KG1 (cell line): ENCODE measurements at places on chromosomes 3 and 15.

DNA sequence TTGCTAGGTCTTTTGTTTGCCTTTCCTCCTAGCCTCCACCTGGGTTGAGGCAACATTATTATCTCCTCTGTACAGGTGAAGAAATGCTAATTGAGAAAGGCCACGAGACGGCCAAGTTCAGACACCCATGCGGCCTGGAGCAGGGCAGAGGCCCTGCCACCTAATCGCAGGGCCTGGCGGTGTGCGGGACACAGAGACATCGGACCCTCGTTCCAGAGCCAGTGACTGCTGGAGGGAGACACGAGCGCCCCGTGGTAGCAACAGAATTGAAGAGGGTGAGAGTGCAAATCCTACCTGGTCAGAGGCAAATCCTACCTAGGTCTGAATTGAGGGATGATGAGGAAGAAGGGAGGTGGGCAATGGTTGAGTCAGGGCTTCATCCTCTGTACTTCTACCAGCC is 113.8 kb upstream of the MEF2A start:
- DNase-seq: no peak

DNA sequence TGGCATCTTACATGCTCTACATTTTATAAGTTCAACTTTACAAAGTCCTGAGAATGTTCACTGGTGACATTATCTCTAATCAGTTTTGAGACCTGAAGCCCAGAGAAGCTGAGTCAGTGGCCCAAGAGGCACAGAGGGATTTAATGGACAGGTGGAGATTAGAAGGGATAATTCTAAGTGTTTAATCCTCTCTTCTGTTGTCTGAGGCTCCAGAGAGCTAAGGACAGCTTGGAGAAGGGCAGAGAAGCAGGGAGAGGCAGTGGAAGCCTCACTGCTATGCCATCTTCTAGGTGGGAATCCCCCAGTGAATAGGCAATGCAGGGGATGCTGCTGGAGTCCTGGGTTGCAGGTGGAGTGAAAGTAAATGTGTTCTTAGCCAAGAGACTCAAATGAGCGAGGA is 369.4 kb upstream of the SLCO3A1 start:
- no peak for DNase-seq

DNA sequence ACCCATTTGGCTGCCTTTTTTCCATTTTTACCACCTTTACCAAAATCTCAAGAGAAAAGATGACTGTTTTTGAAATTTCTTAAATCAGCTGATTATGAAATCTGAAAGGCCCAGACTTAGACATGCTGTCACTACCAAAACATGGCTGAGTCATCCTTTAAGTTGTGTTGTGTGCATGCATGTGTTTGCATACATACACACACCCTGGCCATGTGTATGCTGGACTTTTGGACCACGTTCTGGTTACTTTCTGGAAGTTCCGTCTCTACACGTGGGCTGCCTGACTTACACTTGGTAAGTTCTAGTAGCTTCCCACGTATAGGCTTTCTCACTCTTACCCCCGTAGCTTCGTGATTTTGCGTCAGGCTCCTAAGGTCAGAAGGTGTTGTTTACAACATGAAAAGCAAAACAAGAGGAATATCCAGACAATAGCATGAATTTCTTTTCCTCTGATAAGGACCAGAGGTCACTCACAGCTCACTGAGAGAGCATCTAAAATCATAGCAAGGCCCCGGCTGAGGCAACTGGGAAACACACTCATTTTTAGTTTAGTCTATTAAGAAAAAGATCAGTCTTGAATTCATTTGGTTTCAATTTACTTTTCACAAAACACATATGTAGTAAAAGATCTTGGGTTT is 62.4 kb downstream of the COL8A1 start:
- DNase-seq: no peak

GRCh38 chr3:182692695-182693094 is 100.6 kb upstream of the ATP11B start:
- no peak for DNase-seq

DNA sequence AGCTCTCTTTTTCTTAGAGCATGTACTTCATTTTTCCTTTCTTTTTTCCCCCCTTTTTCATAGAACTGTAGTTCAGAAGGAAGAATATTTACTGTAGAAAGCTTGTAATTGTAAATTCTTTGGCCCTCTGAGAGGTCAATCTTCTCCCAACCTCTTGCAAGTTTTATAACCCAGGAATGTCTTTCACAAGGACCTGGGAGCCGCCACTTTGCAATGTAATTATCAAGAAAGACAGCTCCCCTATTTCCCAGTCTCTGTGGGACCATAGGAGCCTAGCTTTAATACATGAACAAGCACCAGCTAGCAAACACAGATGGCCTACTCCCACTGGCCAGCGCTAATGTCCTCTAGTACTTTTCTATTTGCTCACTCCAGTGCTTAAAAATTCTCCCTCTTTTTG is 51.4 kb downstream of the NFKBIZ start:
- no peak for DNase-seq

GRCh38 chr3:71064291-71064955 is 519.1 kb downstream of the FOXP1 start:
- no peak for DNase-seq

DNA sequence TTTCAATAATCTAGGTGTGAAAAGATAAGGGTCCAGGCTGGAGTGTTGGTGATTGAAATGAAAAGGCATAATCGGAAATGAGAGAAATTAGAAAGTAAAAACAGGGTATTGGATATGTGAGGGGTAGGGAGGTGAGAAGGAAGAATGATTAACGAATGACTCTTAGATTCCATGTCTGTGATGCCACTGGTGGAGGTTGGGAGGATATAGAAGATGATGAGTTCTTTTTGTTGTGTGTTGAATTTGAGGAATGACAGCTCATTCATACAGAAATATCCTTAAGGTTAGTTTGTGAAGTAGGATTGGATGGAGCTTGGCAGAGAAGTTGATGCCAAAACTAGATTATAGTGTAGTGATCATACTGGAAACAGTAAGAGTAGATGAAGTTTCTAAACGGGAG is 72.2 kb upstream of the CCNL1 start:
- no peak for DNase-seq

DNA sequence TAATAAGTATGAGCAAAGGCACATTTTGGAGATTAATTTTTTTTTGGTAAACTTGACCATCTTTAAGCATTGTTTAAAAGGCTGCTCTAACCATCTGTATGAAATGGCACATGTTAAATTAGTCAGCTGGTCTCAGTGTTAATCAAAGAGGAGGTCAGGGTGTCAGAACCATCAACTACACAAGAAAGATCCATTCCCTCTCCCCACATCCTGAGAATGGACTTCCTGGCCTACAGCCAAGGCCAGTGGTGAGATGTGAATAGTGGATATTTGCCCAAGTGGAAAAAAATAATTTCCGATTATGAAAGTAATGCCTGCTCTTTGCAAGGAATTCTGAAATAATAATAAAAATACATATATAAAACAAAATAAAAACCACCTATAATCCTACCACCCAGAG is 641.7 kb downstream of the NR2F2 start:
- no peak for DNase-seq

- DNase-seq: peak; percentile 14
Measured at GRCh38 chr15:76973362-76973743, 21.6 kb upstream of the PSTPIP1 start.

DNA sequence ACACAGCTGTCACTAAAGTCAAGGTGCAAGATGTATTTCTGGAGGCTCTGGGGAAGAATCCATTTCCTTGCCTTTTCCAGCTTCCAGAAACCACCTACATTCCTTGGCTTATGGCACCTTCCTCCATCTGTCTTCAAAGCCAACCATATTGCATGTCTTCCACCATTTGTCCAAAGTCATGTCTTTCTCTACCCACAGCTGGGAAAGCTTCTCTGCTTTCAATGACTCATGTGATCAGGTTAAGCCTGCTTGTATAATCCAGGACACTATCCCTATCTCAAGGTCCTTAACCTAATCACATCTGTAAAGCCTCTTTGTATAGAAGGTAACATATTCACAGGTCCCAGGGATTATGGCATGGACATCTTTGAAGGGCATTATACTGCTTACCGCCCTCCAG is 14.2 kb downstream of the ARHGAP31 start:
- no peak for DNase-seq

- DNase-seq: no peak
Measured at GRCh38 chr15:68620721-68621527, 42.1 kb downstream of the CORO2B start.

DNA sequence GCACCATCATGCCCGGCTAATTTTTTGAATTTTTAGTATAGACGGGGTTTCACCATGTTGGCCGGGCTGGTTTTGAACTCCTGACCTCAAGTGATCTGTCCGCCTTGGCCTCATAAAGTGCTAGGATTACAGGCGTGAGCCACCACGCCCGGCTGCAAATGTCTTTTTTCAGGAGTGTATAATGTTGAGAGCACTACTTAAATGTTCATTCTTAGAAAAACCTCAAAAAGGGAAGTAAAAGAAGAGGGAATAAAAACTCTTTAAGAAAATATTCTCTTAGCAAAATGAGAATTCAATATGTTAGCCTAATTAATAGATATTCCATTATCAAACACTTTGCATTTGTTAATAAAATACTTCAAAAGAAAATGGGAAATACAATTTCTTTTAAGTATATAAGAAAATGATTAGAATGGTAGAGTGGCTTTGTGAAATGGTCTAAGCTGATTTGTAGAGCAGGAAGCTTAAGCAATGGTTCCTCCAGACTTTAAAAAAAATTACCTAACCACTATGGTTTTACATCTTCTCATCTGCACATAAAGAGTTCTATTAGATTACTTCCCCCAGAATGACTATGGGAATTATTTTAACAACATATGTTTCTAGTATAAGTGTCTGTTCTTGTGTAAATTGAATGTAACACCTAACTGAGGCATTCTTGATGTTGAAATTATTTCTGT is 226.7 kb upstream of the ALCAM start:
- DNase-seq: peak; percentile 44

DNA sequence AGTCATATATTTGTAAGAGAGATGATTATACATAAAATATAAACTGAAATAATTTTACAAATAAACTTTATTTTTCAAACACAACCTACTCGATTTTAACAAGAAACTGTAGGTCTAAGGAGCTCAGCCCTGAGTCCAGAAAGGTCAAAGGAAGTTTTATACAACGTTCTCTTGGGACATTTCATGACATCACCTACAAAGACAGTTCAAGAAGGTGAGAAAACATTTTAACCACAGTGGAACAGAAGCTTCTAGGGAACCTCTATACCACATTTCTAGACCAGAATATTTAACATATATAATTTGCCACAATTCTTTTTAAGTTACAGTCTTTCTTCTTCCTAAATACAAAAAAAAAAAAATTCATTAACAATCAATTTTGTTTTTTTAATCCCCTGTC is 40.1 kb downstream of the CBLB start:
- DNase-seq: no peak

GRCh38 chr15:87129916-87130315 is 1050.2 kb downstream of the AGBL1 start:
- DNase-seq: no peak

GRCh38 chr3:194671511-194671899 is 486 bp downstream of the LSG1 start:
- peak; percentile 53 for DNase-seq

DNA sequence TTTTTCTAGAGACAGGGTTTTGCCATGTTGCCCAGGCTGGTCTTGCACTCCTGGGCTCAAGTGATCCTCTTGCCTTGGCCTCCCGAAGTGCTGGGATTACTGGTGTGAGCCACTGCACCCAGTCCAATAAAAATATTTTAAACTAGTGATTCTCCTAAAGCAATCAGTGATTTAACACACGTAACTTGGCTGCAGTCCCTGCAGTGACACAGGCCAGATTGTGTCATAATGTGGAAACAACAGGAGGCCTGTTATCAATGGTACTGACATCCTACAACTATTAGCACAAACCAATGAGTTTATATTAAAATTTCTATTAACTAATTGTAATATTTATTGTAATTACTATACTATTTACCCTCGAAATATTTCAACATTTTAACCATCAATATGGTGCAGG is 1.6 kb upstream of the SEC61A1 start:
- no peak for DNase-seq

DNA sequence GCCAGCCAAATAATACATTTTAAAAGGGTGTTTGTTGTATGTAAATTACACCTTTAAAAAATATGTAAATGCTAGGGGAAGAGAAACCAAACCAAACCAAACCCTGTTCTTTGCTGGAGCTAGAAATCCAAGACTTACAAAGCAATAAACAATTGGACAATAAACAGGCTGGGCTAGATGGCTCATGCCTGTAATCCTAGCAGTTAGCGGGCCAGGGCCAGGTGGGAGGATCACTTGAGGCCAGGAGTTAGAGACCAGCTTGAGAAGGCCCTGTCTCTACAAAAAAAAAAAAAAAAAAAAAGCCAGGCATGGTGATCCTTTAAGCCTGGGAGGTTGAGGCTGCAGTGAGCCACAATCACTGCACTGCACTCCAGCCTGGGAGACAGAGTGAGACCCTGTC is 12.5 kb downstream of the STOML1 start:
- DNase-seq: no peak

DNA sequence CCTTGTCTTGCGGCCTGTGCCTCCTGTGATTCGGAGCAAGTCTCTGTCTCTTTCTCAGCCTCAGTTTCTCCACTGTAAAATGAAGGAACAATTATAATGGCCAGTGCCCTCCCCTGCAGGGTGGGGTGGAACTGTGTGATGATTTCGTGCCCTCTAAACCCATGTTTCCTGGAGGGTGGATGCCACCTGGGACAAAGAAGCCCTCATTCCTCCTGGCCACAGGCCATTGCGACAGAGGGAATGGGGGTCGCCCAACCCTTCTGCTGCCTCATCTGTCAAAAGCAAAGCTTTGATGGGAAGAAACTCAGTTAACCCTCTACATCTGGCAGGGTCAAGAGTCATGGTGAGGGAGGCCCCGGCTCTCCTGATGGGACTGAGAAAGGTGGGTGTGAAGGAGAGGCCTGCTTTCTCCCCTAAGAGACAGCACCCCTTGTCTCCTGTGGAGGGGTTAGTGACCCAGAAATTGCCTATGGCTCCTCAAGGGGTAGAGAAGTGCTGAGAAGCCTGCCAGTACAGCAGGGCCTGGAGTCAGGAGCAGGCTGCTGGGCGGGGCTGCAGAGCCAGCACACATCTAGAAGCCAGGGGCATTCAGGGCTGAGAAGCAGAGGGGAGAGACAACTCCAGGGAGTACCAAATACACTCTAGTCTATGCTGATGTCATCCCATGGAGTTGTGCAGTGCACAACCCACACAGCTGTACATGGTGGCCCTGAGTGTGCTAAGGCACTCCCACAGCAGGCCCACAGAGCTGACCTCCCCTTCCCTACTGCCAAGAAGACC is 61.0 kb downstream of the PLXNA1 start:
- no peak for DNase-seq

DNA sequence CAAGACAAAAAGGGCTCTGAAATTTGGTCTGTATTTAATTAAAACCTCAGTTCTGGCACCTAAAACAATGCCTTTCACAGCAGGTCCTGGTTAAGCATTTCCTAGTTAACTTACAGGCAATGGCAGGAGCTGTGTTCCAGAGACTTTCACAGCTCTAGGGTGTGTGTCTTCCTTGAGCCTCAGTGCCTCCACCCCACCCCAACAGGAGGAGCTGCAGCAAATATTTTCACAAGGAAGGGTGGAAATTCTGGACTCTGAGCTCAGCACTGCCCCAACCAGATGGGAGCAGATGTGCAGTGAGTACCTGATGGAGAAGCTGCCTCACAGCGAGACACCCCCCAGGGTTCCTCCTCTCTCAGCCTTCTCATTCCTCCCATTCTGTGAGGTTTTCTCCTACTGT is 106.3 kb upstream of the SPATA12 start:
- DNase-seq: no peak

GRCh38 chr3:124202754-124203153 is 210.8 kb upstream of the ROPN1 start:
- no peak for DNase-seq

- no peak for DNase-seq
Measured at GRCh38 chr3:146626403-146627122, 21.4 kb upstream of the PLSCR5 start.
